CD8-positive, alpha-beta memory T cell (primary cell): ENCODE measurements at places on chromosomes 3 and 15. TPM values are rescaled to one million over a fixed set of nuclear protein-coding genes. Genes with fewer than 3 reads are reported as not detected.

The MASP1 gene
- not detected for total RNA-seq

The MSL2 gene
- 46.2 TPM for total RNA-seq

The IL12A gene
- not detected for total RNA-seq

The GPR27 gene
- total RNA-seq, result 2.6 TPM

DNA sequence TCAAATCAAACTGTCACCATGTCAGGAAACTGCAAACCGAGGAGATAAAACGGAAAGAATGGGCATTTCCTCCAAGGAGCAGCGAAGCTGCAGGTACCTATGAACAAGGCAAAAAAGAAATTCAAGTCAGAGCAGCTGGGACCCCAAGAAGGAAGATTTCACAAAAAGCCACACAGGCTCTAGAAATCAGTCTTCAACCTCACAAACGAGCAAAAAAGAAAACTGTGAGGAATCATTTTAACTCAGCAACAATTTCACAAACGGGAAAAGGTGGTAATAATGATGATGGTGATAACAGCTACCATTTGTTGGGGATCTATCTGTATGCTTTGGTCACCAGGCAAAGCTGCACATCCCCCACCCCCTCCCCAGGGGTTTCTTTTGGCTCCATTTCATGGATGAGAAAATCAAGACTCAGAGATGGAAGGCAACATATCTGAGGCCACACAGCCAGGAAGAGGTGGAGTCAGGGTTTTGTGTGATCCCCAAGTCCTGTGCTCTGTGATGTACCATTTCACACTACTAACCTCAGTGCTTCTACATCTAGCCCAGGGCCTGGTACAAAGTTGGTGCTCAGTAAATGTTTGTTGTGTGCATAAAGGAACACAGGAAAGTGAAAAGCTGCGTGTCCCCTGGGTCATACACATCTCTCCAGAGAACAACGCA, 109.9 kb downstream of the IQSEC1 start:
- DNase-seq, result no peak

DNA sequence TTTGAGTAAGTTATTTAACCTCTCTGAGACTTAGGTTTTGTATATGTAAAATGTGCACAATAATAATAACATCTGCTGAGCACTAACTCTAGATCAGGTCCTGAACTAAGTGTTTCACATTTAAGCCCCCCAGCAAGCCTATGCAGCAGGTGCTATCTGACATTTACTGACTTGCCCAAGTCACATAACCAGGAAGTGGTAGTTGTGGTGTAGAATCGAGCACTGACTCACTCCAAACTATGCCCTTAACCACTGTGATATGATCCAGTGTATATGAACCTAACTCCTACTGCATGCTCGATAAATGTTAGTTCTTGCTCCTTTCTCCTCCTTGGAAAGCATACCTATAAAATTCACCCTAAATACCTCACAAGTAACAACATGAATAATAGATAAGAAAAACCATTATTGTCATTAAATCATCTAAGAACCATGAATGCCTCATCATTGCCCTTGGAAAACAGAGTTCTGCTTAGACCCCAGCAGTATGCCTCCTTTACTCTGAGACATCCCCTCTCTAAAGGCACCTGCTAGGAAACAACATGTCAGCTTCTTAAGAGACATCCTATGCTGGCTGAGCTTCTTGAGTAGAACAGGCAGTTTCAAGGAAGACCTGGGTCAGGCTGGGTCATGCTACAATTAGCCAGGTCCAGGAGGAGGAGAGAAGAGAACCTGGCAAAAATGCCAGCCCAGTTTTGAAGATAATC, 3.0 kb upstream of the SHC4 start:
- DNase-seq, result no peak

GRCh38 chr3:9198899-9199335, 50.5 kb downstream of the SRGAP3 start:
- DNase-seq, result no peak

DNA sequence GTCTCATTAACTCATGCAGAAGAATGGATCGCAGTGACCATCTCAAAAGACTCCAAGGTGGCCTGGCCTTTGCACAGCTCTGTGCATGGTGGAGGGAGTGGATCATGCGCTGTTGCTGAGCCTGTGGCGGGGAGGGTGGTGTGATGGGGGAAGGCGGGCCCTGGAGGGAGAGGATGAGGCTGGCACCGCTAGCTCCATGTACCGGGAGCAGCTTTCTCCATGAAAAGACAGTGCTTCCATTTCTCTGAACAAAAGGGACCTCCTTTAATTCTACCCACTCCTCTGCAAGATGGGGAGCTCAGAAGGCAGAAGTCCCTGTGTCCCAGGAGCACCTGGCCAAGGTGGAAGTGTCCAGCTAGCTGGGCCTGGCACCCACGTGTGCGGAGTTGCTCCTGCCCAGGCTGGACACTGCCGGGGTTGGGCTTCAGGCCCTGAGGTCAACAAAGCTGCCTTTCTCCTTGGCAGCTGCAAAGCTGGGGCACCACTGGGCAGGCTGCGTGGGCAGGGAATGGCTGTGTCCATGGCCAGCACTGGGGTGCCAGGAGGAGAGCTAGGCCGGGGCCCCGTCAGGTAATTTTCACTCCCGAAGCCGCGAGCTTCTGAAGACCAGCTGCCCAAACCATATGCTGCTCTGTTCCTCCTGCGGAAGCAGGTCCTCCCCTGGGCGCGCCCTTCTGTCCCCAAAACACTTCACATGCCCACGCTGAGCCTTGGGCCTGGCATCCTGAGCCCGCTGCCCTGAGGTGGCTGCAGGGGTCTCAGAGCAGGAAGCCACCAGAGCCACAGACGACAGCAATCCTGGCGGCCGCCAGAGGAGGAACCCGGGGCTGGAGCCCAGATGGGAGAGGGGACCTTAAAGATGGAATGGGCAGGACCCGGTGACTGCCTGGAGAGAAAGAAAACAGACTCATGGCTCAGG, 6.4 kb downstream of the MAP6D1 start:
- no peak for DNase-seq

DNA sequence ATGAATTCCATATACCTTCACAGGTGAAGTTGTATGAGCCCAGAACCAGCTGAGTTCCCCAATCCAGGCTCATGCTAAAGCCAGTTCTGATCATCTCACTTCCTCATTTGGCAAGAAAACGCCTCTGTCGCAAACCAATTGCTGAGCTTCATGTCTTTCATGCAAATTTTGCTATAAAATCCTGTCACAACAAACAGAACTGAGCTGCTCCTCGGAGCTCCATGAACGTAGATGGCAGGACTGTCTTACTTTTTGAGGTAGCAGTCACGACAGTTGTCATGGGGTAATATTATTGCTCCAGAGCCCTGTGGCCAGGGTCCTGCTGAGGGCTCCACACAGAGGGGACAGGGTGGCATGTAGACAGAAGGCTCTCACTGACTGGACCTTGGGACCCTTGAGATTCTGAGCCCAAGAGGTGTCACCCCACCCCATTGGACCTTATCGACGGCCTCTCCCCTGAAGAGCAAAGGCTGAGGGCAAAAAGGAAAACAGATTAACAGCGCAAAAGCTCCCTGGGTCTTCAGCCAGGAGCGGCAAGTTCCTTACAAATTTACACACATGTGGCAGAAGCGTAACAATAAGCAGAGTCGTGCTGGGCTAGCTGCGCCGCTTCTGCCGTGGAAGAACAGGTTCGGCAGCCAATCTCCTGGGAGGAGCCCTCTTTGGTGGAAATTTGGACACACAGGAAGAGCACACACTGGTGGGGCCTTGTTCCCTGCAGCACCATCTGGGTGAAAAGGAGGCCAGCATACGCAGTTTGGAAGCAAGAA, 249.2 kb downstream of the OPA1 start:
- no peak for DNase-seq

DNA sequence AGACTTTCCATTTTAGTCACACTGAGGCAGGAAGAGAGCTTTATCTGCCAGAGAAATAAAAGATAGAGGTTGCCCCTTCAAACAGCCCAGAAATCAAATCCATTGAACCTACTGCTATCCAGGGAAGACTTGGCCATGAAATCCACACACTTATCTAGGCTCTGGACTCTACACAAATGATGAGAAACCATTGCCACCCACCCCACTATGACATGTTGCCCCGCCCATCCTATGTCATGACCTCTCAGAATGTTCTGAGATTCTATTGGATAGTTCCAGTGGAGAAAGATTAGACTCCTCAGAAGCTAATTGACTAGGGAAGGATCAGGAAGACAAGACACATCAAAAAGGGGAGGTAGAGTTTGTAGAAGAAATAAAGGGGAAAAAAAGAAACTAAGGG, at the start of gene TMCO5A:
Gene TMCO5A (plus strand): TSS at position 301 of the 400 bp plus-strand sequence. CDS start 1,684 bp downstream, outside the sequence.
- no peak for DNase-seq

DNA sequence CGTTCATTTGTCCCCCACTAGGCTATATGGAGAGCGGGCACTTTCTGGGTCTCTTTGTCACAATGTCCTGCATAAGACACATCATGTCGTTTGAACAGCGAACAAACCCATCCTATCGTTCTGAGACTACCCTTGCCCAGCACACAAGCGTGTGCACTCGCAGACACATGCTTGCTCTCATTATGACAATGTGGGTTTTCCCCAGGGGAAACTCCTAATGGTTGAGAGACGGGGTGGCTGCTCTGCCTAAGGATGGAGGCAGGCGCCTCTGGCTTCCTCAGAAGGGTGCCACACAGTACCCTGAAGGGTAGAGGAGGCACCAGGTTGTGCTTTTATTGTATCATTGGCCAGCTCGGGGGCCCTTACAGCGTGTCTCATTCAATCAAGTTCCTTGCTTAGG, 51.0 kb upstream of the MYZAP start:
- no peak for DNase-seq
